Vagina (tissue), 2 donors: ENCODE measurements at places on chromosomes 16 and 17.

GRCh38 chr17:17495536-17496188, 533 bp downstream of the RASD1 start:
- peaks cover 34% of the 10 kb centered on the region for H3K4me1 ChIP-seq
- peak overlapping the region; percentile 93 for H3K27ac ChIP-seq
- H3K27me3 ChIP-seq = no peaks in the 10 kb centered on the region

GRCh38 chr17:1979182-1979985, 45.8 kb downstream of the RTN4RL1 start:
- H3K27me3 ChIP-seq = no peaks in the 10 kb centered on the region
- no peaks in the 10 kb centered on the region for H3K36me3 ChIP-seq
- H3K4me3 ChIP-seq = no peak overlapping the region
- no peak overlapping the region for H3K27ac ChIP-seq
- no peak for DNase-seq

DNA sequence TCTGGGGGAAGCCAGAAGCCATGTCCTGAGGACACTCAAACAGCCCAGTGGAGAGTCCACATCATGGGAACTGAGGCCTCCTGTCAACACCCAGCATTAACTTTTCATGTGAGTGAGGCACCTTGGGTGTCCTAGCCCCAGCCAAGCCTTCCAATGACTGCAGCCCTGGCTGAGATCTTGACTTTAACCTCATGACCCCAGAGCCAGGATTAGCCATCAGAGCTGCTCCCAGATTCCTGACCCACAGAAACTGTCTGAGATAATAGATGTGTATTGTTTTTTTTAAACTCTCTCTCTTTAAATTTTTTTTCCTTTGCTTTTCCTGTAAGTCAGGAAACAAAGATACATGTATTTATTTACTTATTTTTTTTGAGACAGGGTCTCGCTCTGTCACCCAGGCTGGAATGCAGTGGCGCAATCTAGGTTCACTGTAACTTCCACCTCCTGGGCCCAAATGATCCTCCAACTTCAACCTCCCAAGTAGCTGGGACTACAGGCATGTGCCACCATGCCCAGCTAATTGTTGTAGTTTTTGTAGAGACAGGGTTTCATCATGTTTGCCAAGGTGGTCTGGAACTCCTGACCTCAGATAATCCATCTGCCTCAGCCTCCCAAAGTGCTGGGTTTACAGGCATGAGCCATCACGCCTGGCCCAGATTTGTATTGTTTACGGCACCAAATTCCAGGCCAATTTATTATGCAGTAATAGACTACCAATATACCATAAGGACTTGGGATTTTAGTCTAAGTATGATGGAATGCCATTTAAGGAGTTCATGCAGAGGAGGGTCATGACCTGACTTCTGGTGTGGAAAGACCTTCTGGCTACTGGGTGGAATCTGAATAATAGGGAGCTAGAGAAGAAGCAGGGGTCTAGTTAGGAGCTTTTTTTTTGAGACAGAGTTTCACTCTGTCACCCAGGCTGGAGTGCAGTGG, 14.0 kb upstream of the TMEM94 start:
- H3K27me3 ChIP-seq = no peaks in the 10 kb centered on the region
- H3K4me3 ChIP-seq = no peak overlapping the region
- H3K36me3 ChIP-seq = no peaks in the 10 kb centered on the region
- peak overlapping the region; percentile 3 for H3K27ac ChIP-seq
- DNase-seq = no peak

GRCh38 chr16:11133344-11133943, 122.6 kb downstream of the SOCS1 start:
- peak overlapping the region; percentile 76 for H3K27ac ChIP-seq
- no peak overlapping the region for H3K4me3 ChIP-seq
- H3K36me3 ChIP-seq = no peaks in the 10 kb centered on the region
- peaks cover 48% of the 10 kb centered on the region for H3K4me1 ChIP-seq
- DNase-seq = peak; percentile 92

GRCh38 chr17:8656693-8657092, 26.2 kb upstream of the MYH10 start:
- no peak for DNase-seq
- no peaks in the 10 kb centered on the region for H3K4me1 ChIP-seq

GRCh38 chr16:4474192-4474961, at the start of gene NMRAL1:
TSS of gene NMRAL1 (minus strand) at chr16:4474625. CDS start at chr16:4474132, 493 bp downstream.
- peaks cover 37% of the 10 kb centered on the region for H3K4me1 ChIP-seq
- H3K4me3 ChIP-seq = peak within 1 kb of the TSS; percentile 69
- peak; percentile 91 for DNase-seq

DNA sequence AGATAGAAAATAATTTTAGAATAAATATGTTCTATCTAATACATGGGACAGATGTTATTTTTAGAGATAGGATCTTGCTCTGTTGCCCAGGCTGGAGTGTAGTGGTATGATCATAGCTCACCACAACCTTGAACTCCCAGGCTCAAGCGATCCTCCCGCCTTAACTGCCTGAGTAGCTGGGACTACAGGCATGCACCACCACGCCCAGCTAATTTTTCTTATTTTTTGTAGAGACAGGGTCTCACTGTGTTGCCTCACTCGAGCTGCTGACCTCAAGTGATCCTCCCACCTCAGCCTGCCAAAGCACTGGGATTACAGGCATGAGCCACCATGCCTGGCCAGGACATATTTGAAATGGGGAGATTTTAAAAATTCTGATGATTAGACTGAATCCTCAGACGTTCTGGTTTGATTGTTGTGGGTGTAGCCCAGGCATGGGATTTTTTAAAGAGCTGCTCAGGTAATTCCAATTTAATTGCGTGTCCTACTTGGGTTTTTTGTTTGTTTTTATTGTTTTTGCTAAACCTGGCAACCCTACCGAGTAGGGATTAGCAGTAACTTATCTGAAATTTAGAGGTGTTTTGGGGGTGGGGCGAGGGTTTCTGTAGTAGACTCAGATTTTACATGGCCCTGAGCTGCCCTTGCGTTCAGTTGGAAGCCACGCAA, 142.9 kb downstream of the RAB11FIP4 start:
- DNase-seq = no peak
- peaks cover 28% of the 10 kb centered on the region for H3K4me1 ChIP-seq
- H3K27ac ChIP-seq = no peak overlapping the region
- no peaks in the 10 kb centered on the region for H3K36me3 ChIP-seq
- H3K4me3 ChIP-seq = no peak overlapping the region

- no peak for DNase-seq
- H3K4me1 ChIP-seq = no peaks in the 10 kb centered on the region
- H3K27ac ChIP-seq = no peak overlapping the region
- no peaks in the 10 kb centered on the region for H3K36me3 ChIP-seq
Measured at GRCh38 chr17:32903774-32904673, 23.9 kb upstream of the TMEM98 start.

DNA sequence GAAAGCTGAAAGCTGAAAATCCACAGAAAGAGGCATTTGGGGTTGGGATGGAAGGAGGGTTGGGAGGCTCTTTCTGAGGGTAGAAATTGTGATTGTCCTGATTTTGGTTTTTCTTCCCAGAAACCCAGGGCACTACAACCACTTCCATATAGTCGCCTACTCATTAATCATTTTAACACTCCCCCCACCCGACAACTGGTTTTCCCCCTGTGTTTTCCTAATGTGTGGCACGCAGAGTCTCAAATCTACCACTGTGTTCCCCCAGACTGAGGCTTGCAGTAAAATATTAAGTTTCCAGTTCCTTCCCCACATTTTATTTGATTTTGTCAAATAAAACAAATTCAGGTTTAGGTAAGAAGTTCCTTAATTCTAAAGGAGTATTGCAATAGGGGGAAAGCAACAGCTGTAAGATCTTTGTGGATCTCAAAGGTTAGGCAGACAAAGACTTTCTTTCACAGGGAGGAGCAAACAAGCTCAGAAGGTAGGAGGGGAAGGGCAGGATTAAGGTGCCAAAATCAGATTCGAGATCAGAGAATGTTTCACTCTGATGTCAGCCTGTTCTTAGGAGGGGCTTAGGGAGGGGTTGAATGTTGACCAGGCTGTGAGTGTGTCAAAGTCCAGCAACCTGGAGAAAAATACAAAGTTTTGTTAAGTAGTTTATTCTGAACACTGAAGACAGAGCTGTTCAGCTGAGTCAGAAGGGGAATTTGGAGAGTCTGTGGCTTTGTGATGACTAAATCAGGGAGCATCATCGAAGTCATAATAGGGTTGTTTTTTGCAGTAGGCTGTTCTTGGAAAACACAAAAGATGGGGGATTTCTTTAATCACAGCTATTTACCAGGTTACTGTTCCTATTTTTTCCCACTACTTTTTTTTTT, 3.6 kb downstream of the ZNF267 start:
- DNase-seq = no peak
- H3K27me3 ChIP-seq = no peaks in the 10 kb centered on the region
- peak overlapping the region; percentile 58 for H3K27ac ChIP-seq
- peaks cover 74% of the 10 kb centered on the region for H3K4me1 ChIP-seq

DNA sequence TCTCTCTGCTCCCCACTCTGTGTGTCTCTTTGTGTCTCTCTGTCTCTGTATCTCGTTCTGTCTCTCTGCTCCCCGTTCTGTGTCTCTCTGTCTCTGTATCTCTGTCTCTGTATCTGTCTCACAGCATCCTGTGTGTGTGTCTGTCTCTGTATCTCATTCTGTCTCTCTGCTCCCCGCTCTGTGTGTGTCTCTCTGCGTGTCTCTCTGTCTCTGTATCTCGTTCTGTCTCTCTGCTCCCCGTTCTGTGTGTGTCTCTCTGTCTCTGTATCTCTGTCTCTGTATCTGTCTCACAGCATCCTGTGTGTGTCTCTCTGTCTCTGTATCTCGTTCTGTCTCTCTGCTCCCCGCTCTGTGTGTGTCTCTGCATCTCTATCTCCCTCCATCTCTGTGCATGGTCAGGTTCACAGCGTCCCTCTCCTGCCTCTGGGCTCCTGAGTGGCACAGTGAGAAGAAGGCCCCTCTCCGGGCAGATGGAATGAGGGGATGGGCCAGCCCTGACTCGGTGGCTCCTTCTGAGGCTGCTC, 38.9 kb upstream of the CIBAR2 start:
- H3K27me3 ChIP-seq = no peaks in the 10 kb centered on the region
- peaks cover 62% of the 10 kb centered on the region for H3K4me1 ChIP-seq

DNA sequence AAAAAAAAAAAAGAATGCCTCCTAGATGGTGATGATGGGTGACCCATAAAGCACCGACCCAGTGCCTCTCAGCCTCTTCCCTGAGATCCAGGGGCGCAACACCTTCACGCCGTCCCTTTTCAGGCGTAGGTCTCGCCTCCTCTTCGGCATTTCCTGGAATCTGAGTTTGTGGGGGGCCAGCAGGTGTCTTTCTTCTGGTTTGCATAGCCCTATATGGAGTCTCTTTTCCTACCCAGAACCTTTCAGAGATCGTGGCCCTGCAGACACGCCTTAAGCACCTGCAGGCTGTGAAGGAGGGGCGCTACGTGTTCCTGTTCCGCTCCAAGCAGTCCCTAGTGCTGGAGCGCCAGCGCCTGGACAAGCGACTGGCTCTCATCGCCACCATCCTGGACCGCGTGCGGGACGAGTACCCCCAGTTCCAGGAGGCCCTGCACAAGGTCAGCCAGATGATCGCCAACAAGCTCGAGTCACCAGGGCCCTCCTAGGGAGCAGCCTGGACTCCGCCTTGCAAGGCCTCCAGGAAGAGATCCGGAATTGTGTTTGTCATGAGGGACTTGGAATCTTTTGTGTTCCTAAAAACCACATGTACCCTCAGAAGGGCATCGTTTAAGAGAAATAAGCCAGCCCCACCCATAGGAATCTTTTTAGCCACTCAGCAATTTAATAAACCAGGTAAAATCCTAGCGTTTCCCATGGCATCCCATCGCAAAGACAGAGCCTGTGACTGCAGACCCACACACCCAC, 1.9 kb upstream of the GAA start:
- no peak overlapping the region for H3K27ac ChIP-seq
- no peaks in the 10 kb centered on the region for H3K36me3 ChIP-seq
- DNase-seq = no peak
- H3K4me1 ChIP-seq = peaks cover 30% of the 10 kb centered on the region
- no peaks in the 10 kb centered on the region for H3K27me3 ChIP-seq

DNA sequence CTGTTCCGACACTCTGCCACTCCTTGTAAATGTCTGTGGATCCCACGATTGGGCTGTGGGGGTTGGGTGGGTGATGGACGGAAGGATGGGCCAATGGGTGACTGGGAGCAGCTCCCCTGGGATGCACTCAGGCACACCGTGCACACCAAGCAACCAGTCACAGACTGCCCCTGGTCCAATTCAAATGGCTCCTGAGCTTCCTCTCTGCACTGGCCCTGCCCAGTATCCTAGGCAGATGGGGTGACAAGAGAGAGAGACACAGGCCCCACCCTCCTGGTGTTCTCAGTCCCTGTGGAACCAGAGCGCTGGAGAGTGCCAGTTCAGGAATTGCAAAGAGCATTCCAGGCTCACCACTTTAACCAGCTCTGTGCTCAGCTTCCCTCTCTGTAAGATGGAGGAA, 32.8 kb downstream of the BEAN1 start:
- no peak overlapping the region for H3K27ac ChIP-seq
- no peak overlapping the region for H3K4me3 ChIP-seq
- H3K4me1 ChIP-seq = no peaks in the 10 kb centered on the region
- H3K36me3 ChIP-seq = no peaks in the 10 kb centered on the region

GRCh38 chr16:81142864-81143263, 46.7 kb upstream of the GCSH start:
- no peak for DNase-seq
- no peaks in the 10 kb centered on the region for H3K36me3 ChIP-seq
- H3K4me1 ChIP-seq = no peaks in the 10 kb centered on the region
- no peak overlapping the region for H3K4me3 ChIP-seq
- no peaks in the 10 kb centered on the region for H3K27me3 ChIP-seq
